ENCODE measurements at places on chromosomes 11 and 22.

GRCh38 chr22:30767661-30768060, 73.0 kb downstream of the OSBP2 start:
- no peak for DNase-seq

GRCh38 chr11:59212744-59213631, at the start of gene MPEG1:
Gene MPEG1, minus strand, starts transcription at chr11:59212927. Its CDS starts 62 bp downstream, at chr11:59212865.
- no peak for DNase-seq

DNA sequence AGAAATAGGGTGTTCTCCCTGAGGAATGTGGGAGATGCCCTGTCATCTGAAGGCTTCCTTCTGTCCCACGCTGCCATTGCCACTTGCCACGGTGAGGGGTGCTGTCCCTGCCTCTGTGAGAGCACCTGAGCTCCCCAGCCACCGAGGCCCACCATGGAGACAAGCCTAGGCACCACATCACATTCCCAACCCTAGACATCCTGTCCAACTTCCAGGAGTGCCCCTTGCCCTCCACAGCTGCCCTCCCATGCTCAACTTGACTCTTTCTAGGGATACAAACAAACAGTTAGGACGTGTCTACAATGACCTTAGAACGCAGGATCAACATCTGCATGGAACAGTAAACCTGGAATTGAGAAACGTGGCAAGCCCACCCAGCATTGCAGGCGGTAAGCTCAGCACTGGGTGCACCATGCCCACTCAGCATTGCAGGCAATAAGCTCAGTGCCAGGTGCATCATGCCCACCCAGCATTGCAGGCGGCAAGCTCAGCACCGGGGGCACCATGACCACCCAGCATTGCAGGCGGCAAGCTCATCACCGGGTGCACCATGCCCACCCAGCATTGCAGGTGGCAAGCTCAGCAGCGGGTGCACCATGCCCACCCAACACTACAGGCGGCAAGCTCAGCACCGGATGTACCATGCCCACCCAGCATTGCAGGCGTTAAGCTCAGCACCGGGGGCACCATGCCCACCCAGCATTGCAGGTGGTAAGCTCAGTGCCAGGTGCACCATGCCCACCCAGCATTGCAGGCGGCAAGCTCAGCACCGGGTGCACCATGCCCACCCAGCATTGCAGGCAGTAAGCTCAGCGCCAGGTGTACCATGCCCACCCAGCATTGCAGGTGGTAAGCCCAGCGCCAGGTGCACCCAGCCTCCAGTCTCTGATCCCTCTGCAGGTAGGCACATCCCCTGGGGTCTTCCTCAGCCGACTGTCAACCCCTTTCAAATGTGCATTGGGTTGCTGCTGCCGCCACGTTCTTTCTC, 1463.9 kb downstream of the TBC1D22A start:
- no peak for DNase-seq

DNA sequence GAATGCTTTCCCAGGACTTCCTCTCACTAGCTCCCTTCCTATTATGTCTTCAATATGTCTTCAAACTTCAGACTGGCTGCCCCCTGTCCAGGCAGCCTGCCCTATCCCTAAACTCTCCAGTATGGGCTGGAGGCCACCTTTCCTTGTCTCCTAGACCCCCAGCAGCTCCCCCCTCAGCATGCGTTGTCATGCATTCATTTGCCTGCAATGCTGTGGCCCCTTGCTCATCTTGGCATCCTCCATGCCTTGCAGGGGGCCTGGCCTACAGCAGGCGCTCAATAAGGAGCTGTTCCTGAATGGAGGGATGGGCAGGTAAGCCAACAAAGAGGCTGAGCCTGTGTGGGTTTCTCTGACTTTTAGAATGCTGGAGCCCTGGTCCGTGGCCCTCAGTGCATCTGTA, 16.4 kb upstream of the ARAP1 start:
- no peak for DNase-seq

DNA sequence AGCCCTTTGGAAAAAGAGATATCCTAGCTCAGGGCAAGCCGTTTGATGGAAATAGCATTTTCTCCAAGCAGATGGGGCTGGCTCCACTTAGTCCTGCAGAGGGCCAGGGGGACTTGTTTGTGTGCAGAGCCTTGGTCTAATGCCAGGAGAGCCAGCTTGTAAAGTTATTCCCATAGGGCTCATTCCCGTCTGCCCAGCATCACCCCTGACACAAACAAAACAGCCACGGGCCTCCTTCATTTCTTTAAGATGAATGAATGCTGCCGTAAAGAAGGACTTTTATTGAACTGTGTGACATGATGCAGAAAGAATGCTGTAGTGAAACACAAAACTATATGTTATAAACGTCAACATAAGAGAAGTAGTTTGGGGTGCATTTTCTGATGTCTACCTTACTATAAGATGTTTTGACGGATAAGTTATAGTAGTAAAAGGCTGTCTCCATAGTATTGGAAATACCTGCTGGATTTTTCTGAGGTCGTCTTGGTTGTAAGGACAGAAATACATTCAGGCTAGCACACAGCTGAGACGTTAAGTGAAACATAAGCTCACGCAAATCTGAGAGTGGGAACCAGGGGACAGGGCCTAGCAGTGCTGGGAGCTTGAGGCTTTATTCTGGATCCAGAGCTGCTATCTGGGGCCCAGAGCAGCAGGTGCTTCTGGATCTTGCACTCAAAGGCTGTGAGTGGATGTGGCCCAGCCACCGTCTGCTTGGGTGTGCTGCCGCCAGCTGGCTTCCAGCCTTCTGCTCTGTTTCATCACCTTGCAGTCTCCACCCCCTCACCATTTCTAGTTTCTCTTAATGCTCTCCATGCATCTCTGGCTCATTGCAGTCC, 53.3 kb downstream of the NCAM1 start:
- DNase-seq: peak; percentile 45

- no peak for DNase-seq
Observed at GRCh38 chr11:115944596-115944995, 440.4 kb upstream of the CADM1 start.

DNA sequence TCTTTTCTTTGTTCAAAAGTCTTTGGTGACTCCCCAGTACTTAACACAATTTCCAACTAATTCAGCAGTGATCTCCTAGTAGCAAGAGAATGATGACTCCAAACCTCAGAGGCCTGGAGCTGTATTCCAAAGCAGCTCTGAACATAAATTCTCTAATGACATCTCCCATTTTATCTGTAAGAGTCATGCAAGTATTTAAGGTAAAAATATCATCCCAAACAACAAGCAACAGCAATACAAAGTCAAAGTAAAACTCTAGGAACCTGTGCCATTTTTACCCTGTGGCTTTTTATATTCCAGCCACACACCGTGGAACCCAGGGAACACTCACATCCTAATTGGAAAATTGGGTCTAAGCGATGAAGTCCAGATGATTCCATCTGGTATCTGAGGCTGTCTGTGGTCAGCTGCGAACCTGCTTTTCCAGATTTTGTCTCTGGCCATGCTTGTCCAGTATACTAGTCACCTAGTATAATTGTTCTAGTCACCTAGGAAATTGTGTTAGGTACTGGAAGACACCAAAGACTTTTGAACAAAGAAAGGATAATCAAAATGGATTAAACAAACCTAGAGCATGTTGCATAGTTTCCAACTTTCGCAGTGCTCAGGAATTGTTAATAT, 92.3 kb upstream of the SLC25A18 start:
- DNase-seq: no peak

GRCh38 chr11:12687216-12687623, 13.0 kb downstream of the TEAD1 start:
- DNase-seq: no peak

GRCh38 chr22:37624017-37624365, 15.4 kb downstream of the GGA1 start:
- no peak for DNase-seq

DNA sequence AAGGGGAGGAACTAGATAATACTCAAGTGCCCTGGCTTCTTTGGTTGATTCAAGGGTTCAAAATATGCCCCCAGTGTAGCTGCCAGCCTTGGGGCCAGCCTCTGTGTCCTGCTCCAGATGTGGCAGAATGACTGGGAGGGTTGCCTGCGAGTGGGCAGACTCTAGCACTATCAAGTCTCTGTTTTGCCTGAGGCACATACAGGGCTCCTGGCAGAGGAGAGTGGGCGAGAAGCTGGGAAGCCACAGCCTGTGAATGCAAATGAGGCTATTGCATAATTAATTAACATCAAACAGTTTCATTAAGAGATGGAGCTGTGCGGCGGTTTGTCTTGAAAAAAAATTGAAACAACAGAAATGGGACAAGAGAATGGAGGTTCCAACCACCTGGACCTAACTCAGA, 50.8 kb downstream of the BUD13 start:
- DNase-seq: no peak

DNA sequence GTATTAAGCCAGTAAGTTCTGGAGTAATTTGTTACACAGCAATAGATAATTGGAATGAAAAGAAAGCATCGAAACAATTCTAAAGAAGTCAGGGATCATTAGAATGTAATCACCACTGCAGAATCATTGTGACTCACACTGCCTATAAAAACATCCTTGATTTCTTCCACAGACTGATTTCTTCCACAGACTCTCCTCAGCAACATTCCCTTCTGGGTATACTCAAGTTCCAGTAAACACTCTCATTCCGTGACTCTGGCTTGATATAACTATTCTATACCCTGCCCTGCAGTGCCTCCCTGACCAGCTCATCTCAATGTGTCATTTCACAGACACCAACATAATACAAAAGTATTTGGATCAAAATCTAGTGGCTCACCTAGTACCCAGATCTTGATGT, 120.5 kb downstream of the BBOX1 start:
- peak; percentile 81 for DNase-seq

Measured in fibroblast of skin of back (primary cell).